CD8-positive, alpha-beta T cell (primary cell): ENCODE measurements at places on chromosomes 11 and 22.
A peak's percentile ranks its signal among the peaks of the same experiment; 100 is the strongest.

GRCh38 chr22:28021998-28022660, 103.1 kb upstream of the PITPNB start:
- no peak for DNase-seq

DNA sequence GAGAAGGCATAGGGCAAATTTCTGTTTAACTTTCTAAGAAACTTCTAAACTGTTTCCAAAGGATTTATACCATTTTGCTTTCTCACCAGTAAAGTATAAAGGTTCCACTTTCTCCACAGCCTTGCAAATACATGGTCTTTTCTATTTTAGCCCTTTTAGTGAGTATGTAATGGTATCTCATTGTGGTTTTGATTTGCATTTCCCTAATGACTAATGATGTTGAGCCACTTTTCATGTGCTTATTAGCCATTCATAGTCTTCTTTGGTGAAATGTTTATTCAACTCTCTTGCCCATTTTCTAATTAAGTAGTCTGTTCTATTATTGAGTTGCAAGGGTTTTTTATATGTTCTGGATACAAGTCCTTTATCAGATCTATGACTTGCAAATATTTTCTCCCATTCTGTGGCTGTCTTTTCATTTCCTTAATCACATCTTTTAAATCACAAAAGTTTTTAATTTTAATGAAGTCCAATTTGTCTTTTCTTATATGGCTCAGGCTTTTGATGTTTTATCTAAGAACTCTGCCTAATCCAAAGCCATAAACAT, 83.8 kb upstream of the KCNQ1OT1 start:
- no peak for DNase-seq

- peak; percentile 86 for DNase-seq
Measured at GRCh38 chr11:14904745-14905103, 12.7 kb upstream of the CYP2R1 start.

DNA sequence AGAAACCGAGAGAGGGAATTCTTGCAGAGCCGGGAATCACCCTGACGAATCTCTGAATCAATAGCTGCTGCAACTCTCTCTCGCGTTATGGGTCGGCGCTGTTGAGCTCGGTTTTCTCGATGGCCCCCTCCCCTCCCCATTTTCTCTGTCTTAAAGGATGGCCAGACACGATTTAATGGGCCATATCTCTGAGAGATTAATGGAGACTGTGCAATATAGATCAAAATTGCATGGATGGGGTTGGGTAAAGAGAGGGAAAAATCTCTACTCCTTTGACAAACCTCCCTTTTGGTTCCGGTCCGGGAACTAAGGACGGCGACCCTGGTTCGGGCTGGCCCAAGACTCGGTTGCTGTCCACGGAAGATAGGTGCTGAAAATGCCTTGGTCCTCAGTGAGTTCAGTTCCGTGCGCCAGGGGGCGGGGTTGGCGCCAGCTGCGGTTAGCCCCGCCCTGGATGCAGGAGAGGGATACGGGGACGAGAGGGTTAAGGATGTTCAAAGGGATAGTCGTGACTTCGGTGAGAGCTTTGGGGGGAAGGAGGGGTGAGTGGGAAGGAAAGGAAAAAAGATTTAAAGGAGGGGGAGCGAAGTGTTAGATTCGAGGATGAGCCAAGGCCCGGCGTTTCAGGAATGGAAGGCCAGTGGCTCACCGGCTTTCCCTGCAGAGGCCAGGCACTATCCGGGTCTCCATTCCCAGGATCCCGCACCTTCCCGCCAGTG, 103.6 kb upstream of the HSD17B12 start:
- no peak for DNase-seq

GRCh38 chr11:128711136-128711535, 17.3 kb downstream of the FLI1 start:
- DNase-seq, result no peak

DNA sequence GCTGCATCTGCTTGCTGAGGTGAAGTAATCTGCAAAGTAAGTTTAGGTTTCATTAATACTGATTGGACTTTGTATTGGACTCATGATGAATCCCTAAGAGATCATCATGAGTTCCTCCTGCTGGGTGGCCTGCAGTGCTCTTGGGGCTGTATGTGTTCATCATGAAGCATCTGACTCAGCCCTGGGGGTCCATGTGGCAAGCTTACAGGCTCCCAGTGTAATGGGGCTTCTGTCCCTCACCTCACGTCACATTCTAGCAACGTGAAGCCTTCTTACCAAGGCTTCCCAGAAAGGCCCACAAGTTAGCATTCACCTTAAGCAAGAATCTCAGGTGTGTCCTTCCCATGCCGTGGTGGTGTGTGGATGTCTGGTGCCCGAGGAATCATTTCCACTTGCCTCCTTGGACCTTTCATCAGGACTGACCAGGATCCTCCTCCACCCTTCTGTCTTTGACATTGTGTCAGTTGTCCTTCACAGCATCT, 23.7 kb downstream of the CRKL start:
- DNase-seq, result no peak

DNA sequence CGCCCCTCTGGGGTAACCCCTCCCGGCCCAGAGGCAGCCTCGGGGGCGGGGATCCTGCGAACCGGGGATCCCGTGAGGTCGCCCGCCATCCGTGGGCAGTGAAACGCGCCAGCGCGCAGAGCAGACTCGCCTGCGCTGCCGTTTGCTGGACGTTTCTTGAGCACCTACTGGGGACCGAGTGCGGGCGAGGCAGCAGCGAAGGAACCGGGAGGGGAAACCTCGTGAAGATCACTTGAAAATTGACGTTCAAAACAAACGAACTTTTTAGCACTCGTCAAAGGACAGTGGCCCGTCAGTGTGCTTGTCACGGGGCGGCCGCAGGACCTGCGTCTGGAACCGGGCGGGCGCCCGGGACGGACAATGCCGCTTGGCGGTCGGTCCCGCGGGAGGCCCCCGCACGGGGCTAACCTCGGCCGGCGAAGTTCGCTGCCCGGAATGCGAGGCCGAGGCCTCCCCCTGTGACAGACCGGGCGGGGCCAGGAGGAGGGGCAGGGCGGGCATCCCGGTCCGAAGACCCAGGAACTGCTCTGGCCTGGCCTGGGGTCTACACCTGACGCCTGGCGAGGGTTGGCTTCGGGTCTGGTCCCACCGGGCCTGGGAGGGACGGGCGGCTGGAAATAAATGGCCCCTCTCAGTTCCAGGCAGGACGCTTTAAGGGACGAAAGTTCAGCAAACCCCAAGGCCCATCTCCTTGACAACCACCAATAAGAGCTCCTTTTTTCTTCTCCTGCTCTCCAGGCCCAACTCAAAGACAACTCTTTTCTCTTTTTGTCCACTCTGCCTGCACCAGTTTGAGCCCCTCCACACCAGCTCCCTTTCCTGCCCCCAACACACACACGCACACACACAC, 723 bp upstream of the SCUBE1 start:
- no peak for DNase-seq
